ENCODE measurements at places on chromosomes 12 and 14.
A peak's percentile ranks its signal among the peaks of the same experiment; 100 is the strongest.

DNA sequence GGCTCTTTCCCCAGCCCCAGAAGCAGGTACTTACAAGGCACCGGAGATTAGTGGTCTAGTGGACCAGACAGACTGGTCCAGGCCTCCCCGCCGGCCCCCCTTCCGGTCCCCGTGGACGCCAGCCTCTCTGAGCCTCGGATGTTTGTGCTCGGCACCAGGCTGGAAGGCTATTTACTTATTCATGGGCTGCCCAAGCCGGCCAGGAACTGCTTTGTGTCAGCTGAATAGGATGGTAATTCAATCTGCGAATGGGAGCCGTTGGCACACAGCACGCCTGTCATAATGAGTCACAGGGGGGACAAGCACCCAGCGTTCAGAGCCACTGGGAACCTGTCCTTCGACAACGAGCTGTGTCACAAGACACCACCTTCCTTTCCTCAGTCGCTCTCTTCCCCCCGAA, 82.3 kb downstream of the RIMBP2 start:
- H3K36me3 ChIP-seq = no peaks in the 10 kb centered on the region
- H3K4me1 ChIP-seq = no peaks in the 10 kb centered on the region

- H3K27me3 ChIP-seq = no peaks in the 10 kb centered on the region
- no peak overlapping the region for H3K27ac ChIP-seq
- no peak overlapping the region for H3K4me3 ChIP-seq
- H3K36me3 ChIP-seq = no peaks in the 10 kb centered on the region
These were observed 211.9 kb upstream of the ARHGAP5 start for GRCh38 chr14:31864937-31865855.

- peak overlapping the region; percentile 25 for H3K27ac ChIP-seq
- peaks cover 15% of the 10 kb centered on the region for H3K4me1 ChIP-seq
- peak; percentile 72 for DNase-seq
- no peaks in the 10 kb centered on the region for H3K27me3 ChIP-seq
- H3K36me3 ChIP-seq = no peaks in the 10 kb centered on the region
- no peak overlapping the region for H3K4me3 ChIP-seq
These were observed 247.0 kb downstream of the PHLDA1 start for GRCh38 chr12:75784591-75784990.

DNA sequence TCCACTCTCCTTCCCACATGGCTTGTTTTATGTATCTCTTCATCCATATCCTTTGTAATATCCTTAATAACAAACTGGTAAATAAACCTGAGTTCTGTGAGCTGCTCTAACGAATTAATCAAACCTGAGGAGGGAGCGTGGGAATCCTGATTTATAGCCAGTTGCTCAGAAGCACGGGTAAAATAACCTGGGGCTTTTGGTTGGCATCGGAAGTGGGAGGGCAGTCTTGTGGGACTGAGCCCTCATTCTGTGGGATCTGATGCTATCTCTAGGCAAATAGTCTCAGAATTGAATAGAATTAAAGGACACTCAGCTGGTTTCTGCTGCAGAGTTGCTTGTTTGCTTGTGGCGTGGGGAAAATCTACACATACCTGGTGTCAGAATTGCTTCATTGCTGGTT, 17.5 kb upstream of the LDHB start:
- no peaks in the 10 kb centered on the region for H3K36me3 ChIP-seq
- no peaks in the 10 kb centered on the region for H3K4me1 ChIP-seq
- no peak overlapping the region for H3K27ac ChIP-seq
- no peak for DNase-seq
- no peak overlapping the region for H3K4me3 ChIP-seq

- no peak for DNase-seq
- no peak overlapping the region for H3K27ac ChIP-seq
- H3K27me3 ChIP-seq = no peaks in the 10 kb centered on the region
- no peaks in the 10 kb centered on the region for H3K4me1 ChIP-seq
- no peaks in the 10 kb centered on the region for H3K36me3 ChIP-seq
- no peak overlapping the region for H3K4me3 ChIP-seq
These were observed 219.1 kb upstream of the C14orf180 start for GRCh38 chr14:104360501-104360900.

DNA sequence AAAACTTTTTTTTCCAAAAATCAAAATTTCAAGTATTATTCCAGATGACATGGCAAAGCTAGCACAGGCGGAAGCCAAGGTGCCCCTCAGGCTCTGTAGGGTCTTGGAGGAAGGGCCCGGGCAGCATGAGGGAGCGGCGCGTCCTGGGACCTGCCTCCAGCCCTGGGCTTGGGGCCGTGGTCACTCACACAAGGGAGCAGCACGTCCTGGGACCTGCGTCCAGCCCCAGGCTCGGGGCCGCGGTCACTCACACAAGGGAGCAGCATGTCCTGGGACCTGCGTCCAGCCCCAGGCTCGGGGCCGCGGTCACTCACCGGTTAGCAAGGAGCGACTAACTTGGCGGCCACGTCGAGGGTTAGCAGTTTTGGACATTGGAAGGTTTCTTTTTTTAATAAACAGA, 11.9 kb upstream of the GOLGA3 start:
- no peak for DNase-seq
- H3K36me3 ChIP-seq = no peaks in the 10 kb centered on the region
- H3K27ac ChIP-seq = no peak overlapping the region
- no peaks in the 10 kb centered on the region for H3K4me1 ChIP-seq

DNA sequence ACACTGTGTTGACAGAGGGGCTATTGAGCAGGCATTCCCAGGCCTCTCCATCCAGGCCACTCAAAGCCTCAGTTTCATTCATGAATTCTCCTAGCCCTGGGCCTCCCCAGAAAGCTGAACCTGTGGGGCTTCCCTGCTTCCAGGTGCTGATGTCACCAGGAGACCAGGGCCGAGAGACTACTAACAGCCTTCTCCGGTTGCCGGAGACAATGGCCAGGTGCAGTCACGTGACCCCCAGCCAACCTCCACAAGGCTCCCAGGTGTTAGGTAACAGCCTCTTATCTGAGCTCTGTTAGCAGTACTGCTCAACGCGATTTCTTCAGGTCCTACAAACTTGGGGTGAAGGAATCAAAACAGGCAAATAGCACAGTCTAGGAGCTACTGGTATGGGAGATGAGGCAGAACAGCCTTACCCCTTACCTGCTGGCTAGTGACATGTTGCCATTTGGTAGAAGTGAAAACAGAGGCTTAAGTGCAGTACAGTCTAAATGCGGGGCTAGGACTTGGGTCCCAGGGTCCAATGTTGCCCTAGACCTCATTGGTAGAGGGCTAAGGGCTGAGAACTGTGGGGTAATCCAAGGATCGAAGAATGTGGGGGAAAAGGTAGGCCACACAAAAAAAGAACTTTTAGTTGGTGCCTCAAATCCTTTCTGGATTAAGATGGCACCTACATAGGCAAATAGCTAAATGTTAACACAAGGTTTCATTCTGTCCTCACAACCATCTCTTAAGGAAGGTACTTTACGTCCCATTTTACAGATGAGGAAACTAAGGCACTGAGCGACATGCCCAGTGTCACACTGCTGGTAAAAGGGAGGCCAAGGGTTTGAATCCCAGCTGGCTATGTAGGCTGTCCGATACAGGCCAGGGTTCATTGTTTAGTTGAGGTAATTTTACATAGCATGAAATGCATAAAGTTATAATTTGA, 3.8 kb downstream of the CCDC88C start:
- no peaks in the 10 kb centered on the region for H3K27me3 ChIP-seq
- H3K27ac ChIP-seq = peak overlapping the region; percentile 48
- H3K4me3 ChIP-seq = no peak overlapping the region

DNA sequence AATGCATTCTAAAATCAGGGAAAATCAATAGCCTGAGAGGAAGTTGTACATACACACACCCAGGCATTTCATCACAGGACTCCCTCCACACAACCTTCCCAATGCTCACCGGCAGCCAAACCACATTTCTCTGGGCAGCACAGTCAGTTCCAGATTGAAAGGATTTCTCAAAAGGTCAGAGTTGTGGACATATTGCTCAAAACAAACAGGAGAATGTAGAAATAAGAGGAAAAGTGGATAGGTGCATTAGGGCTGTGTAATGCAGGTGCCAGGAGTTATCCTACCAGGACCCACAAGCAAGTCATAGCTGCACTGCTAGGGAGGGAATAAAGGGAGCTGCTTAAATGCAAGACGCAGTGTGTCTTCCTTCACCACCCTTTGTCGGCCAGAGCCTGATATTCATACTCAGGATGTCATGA, 62.9 kb downstream of the GCH1 start:
- H3K4me3 ChIP-seq = no peak overlapping the region
- no peak for DNase-seq
- H3K27me3 ChIP-seq = no peaks in the 10 kb centered on the region
- no peak overlapping the region for H3K27ac ChIP-seq

DNA sequence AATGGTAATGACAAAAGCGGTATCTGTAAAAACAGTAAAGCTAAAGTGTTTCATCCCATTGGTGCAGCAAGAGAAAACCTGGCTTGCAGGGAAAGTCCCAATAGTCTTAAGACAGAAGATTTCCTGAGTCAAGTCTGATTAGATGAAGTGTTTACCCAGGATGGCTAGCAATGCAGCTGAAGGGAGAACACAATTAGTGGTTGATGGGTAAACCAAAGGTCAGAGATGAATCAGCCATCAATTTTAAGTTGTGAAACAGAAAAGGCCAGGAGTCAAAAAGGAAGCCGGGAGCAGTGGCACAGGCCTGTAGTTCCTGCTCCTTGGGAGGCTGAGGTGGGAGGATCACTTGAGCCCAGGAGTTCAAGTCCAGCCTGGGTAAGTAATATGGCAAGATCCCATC, 52.6 kb downstream of the SEC23A start:
- no peak overlapping the region for H3K27ac ChIP-seq
- DNase-seq = no peak
- no peak overlapping the region for H3K4me3 ChIP-seq
- H3K27me3 ChIP-seq = no peaks in the 10 kb centered on the region
- H3K36me3 ChIP-seq = peaks cover 72% of the 10 kb centered on the region
- no peaks in the 10 kb centered on the region for H3K4me1 ChIP-seq

- H3K4me3 ChIP-seq = no peak overlapping the region
- H3K36me3 ChIP-seq = no peaks in the 10 kb centered on the region
- peaks cover 16% of the 10 kb centered on the region for H3K4me1 ChIP-seq
- H3K27ac ChIP-seq = no peak overlapping the region
- DNase-seq = no peak
- no peaks in the 10 kb centered on the region for H3K27me3 ChIP-seq
These were observed 396.5 kb downstream of the RAD51B start for GRCh38 chr14:68216079-68216478.

- peak overlapping the region; percentile 57 for H3K4me3 ChIP-seq
- no peaks in the 10 kb centered on the region for H3K36me3 ChIP-seq
- no peaks in the 10 kb centered on the region for H3K4me1 ChIP-seq
These were observed 840 bp downstream of the PNP start for GRCh38 chr14:20469890-20470602.

DNA sequence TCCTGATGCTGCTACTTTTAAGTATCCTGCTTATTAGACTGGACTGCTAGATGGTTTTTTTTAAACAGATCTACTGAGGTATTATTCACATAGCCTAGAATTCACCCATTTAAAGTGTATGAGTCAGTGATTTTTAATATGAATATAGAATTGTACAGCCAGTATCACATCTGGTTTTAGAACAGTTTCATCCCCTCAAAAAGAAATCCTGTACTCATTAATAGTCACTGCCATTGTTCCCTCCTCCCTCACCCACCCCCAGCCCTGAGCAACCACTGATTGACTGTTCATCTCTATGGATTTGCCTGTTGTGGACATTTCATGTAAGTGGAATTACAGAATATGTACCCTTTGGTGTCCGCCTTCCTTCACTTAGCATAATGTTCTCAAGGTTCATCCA, 98.4 kb downstream of the PPP2R5C start:
- no peak for DNase-seq
- no peaks in the 10 kb centered on the region for H3K36me3 ChIP-seq
- H3K27me3 ChIP-seq = no peaks in the 10 kb centered on the region
- H3K4me1 ChIP-seq = peaks cover 9% of the 10 kb centered on the region
- no peak overlapping the region for H3K27ac ChIP-seq

DNA sequence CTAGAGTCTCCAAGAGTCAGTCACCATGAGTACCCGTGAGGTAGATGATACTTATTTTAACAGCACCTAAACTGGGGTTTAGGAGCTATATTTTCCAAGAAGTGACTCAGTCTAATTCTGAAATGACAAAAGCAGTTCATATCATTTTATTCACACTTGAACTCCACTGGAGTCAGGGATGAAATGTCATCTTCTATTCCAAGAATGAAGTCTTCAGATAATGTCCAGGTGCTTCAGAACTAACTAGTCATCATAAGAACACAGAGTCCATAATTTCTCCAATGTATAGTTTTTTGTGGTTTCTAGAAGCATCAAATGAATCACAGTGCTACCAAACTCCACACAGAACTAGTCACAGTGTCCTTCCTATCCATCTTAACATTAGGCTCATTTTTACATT, 13.3 kb downstream of the DNM1L start:
- no peak for DNase-seq
- H3K4me3 ChIP-seq = no peak overlapping the region
- H3K27ac ChIP-seq = no peak overlapping the region
- H3K27me3 ChIP-seq = no peaks in the 10 kb centered on the region
- H3K36me3 ChIP-seq = no peaks in the 10 kb centered on the region
- no peaks in the 10 kb centered on the region for H3K4me1 ChIP-seq

DNA sequence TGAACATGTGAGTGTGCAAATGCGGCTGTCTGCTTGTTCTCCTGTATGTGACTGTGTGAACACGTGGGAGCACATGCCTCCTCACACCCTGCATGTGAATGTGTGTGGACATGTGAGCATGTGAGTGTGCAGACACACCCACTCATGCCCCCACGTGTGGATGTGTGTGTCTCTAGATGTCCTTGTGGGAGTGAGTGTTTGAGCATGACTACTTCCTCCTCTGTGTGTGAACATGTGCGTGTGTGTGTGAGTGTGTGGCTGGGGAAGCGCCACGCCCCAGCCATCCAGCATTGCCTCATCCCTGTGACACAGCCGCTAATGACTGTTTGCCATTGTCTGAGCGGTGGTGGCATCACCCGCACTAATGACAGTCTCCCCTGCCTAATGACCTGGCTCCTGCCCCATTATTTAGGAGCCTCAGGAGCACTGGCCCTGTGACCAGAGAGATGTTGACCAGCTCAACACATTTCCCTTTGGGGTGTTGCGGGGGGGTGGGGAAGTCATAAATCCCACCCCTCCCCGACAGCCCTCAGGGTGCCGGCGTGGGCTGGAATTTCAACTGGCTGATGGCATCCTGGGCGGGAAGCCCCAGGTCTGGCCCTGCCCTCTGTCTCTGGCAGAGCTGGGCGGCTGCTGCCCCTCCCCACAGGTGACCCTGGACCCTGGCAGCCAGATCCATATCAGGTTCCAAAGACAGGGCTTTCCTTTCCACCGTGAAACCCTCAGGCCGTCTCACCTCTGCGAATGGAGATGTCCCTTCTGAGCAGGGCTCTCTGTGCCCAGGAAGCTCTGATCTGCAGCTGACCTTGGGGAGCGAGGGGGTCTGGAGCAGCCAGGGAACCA, 11.5 kb upstream of the KRT80 start:
- no peaks in the 10 kb centered on the region for H3K36me3 ChIP-seq
- H3K27me3 ChIP-seq = no peaks in the 10 kb centered on the region
- peaks cover 19% of the 10 kb centered on the region for H3K4me1 ChIP-seq
- no peak overlapping the region for H3K4me3 ChIP-seq

- no peaks in the 10 kb centered on the region for H3K36me3 ChIP-seq
- H3K4me3 ChIP-seq = no peak overlapping the region
- no peak for DNase-seq
- no peaks in the 10 kb centered on the region for H3K27me3 ChIP-seq
- H3K27ac ChIP-seq = no peak overlapping the region
These were observed 297.4 kb upstream of the SFSWAP start for GRCh38 chr12:131413471-131413870.

- H3K36me3 ChIP-seq = no peaks in the 10 kb centered on the region
- H3K4me1 ChIP-seq = peaks cover 17% of the 10 kb centered on the region
- no peaks in the 10 kb centered on the region for H3K27me3 ChIP-seq
- no peak overlapping the region for H3K4me3 ChIP-seq
- no peak for DNase-seq
These were observed 467 bp upstream of the JAG2 start for GRCh38 chr14:105168979-105169507.

All from pancreas (tissue), 10 donors.